Activated CD4-positive, alpha-beta T cell treated with anti-CD3 and anti-CD28 coated beads, Interleukin-2, Interleukin-6, amounts not matched to agents 100 ng/mL and 50 ng/mL, durations not matched to agents 16 hours and 8 hours (primary cell): ENCODE measurements at places on chromosomes 5 and 9.
A peak's percentile ranks its signal among the peaks of the same experiment; 100 is the strongest.

- DNase-seq = no peak
Measured at GRCh38 chr5:41772056-41772455, 98.2 kb downstream of the OXCT1 start.

- no peak for DNase-seq
Measured at GRCh38 chr5:33102551-33102950, 338.2 kb upstream of the TARS1 start.

DNA sequence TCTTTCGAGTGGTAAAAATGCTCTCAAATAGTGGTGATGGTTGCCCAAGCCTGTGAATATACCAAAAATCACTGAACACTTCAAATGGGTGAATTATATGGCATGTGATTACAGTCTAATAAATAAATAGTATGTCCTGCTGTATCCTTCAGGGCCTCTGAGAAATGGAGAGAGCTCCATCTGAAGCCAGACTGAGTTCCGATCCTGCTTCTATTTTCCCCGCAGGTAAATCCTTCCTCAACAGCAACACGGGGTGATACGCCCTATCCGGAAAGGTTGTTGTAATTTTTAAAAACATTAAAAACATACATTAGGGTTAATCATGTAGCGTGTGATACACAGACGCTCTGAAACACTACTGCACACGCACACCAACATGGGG, 695 bp upstream of the SNAPC3 start:
- no peak for DNase-seq

- DNase-seq = no peak
Measured at GRCh38 chr5:2981035-2981434, 229.6 kb upstream of the IRX2 start.

- DNase-seq = no peak
Measured at GRCh38 chr5:109247986-109248385, 161.8 kb downstream of the PJA2 start.

GRCh38 chr9:87527211-87527916, 29.7 kb downstream of the DAPK1 start:
- no peak for DNase-seq

DNA sequence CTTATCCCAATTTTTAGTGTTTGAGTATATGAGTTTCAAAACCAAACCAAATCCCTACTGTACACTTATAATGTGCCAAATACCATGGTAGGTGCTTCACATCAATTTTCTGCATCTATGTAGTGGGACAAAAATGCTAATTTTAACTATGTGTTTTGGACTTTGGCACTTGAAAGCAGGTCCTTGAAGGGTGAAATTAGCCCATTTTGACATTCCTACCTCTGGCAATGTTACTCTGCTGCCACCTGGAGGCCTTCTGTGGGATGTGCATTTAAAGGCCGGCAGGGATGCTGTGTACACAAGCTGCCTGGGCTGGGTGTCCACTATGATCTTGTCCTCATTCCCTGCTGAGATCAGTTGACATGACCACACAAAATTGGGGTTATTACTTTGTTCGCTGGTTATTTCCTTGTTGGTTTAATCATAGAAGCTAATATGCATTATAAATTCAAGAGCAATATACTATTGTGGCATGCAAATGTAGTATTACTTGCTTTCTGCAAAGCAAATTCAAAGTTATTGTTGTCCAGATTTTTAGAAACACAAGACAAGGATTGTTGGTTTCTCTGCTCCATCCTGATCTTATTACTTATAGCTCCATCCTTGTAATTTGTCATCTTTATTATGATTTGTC, 166.8 kb downstream of the ARHGEF28 start:
- peak; percentile 74 for DNase-seq

DNA sequence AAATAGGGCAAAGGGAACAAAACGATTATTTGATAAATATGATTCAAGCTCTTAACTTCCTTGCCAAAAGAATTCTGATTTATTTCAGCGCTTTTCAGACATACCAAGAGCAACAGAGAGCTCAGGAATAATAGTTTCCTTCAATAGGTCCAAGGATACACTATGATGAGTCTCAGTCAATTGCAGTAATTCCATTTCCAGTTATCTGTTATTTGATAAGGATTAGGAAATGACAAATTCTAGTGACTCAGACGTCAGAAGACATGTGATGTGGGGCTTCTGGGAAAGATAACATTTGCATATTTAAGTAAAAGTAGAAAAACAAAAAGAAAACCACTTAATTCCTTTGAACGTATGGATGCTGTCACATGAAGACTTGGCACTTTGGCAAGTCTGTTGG, 1250.8 kb upstream of the CDH18 start:
- no peak for DNase-seq

DNA sequence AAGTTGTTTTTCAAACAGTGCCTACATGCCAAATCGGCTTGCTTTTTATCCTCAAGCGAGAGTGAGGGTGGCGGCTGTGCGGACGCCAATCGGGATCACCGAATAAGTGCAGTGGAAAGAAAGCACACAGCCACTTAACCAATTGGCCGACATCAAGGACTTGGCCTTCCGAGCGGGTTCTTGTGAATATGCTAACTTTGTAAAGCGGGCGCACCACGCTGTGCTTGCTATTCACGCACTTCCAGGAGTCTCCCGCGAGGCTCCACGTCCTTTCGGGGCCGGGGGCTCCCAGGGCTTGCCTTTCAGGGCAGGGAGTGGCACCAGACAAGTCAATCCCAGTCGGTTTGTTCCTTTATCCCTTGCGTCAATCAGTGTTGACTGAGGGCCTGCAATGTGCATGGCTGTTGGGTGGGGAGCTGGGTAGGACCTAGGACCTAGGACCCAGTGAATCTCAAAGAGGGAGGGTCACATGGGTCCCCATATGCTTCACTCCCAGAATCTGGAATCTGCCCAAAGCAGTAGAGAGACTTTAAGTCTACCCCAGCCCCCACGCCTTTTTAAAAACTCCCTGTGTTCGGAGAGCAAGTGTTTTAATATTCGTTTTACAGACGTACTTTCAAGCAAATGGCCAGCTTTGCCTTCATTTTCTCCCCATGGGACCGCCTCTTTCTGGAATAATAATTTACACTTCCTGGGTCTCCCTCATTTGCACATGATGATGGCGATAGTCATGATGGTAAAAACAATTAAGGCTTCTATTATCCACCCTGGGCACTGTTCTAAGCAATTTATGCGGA, 2.0 kb upstream of the GCNT4 start:
- no peak for DNase-seq

DNA sequence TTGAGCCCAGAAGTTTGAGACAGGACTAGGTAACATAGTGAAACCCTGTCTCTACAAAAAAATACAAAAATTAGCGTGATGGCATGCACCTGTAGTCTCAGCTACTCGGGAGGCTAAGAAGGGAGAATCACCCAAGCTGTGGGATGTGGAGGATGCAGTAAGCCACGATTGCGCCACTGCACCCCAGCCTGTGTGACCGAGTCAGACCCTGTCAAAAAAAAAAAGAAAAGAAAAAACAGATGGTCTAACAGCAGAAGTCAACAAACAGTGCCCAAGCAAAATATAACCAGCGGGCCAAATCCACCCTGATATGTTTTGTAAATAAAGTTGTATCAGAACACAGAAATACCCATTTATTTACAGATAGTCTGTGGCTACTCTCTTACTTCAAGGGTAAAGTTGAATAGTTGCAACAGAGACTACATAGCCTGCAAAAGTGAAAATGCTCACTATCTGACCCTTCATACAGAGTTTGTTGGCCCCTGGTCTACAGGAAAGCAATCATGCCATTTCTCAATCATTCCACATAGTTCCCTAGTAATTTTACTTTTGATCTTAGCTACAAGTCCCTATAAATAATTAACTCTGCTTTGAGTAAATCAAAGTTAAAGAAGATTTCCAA, 383.7 kb downstream of the TLE1 start:
- no peak for DNase-seq

GRCh38 chr5:172106511-172107356, 81.3 kb downstream of the STK10 start:
- DNase-seq = peak; percentile 78

- peak; percentile 30 for DNase-seq
Measured at GRCh38 chr5:119409235-119409815, 43.0 kb upstream of the HSD17B4 start.

DNA sequence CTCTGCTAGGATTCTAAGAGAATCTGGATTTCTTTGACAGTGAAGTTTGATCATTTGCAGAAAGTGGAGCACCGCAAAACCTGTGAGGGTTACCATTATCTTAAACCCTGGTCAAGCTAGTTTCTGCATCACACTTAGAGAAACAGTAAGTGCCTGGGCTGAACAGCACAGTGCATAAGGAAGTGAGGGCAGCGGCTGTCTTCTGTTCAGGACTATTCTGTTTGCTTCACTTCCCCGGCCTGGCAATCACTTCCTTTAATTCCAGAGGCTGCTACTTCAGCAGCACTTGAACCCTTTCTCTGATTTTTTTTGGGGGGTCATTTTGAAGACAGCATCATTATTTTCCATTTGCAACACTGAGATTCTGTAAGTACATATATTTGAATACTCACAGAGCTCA, 32.0 kb downstream of the SEMA6A start:
- no peak for DNase-seq

DNA sequence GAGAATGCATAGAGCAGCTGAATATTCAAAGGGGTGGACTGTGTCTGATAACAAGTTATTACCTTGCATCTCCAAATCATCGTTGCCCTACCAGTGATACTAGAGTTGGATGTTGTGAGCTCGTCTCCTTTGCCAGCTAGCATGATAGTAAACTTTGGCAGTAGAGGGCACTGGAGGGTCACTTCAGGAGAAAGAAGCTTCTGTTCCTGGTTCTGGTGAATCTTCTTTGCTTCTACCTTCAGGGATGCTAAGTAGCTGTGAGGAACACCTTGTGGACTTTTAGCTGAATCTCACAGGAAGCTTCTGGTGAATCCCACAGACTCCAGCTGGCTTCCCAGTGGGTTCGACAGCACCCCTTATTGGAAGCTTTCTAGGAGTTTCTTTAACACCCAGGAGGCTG, 626.6 kb upstream of the SGCD start:
- no peak for DNase-seq

DNA sequence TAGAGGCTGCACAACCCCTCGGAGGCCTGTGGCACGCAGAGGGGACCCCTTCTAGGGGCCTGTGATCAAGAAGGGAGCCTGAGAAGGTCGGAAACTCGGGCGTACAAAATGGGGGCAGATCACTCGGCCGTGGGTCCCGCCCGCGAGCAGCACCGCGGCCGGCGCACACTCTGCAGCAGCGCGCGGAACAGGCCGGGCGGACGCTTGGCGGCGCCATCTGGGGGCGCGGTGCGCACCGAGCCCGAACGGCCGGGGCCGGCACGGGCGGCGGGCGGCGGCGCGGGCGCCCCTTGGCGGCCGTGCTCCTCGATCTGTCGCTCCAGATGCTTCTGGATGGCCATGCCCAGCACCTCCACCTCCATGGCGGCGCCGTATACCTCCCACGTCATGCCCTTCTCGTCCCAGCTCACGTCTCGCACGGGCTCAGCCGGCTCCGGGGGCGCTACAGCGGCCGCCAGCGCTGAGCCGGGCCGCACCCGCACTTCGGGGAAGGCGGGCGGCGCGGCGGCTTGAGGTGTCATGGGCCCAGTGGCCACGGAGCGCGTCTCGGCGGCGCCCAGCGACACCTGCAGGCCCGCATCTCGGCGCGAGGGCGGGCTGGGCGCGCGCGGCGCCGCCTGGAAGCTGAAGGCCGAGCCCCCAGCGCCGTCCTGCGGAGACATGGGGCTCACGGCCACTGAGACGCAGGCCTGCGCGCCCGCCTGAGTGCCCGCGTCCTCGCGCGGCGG, 13.1 kb downstream of the GPRIN1 start:
- DNase-seq = peak; percentile 72

- DNase-seq = no peak
Measured at GRCh38 chr9:2290382-2290781, 275.2 kb downstream of the SMARCA2 start.
